ENCODE measurements at places on chromosomes 1 and 21. TPM values are rescaled to one million over a fixed set of nuclear protein-coding genes. Genes with fewer than 3 reads are reported as not detected.

The TNFRSF14 gene
- polyA plus RNA-seq = 19.6 TPM

The NCF2 gene
- polyA plus RNA-seq = 3.4 TPM

The TFF3 gene
- not detected for polyA plus RNA-seq

The CRYBG2 gene
- 4.5 TPM for polyA plus RNA-seq

The NBPF6 gene
- polyA plus RNA-seq = not detected

The ADAMTSL4 gene
- polyA plus RNA-seq = 4.8 TPM

The SPRR3 gene
- 0.09 TPM for polyA plus RNA-seq

The OLFML2B gene
- polyA plus RNA-seq = 0.02 TPM

The SCAF4 gene
- polyA plus RNA-seq = 9.6 TPM

The DCST1 gene
- not detected for polyA plus RNA-seq

The NEK2 gene
- polyA plus RNA-seq = 14.3 TPM

The ANKRD34A gene
- polyA plus RNA-seq = 1.1 TPM

The FAM163A gene
- not detected for polyA plus RNA-seq

The LMO4 gene
- polyA plus RNA-seq = 34.4 TPM

The ILDR2 gene
- 0.02 TPM for polyA plus RNA-seq

The ARTN gene
- 47.1 TPM for polyA plus RNA-seq

The PPFIA4 gene
- polyA plus RNA-seq = 4.7 TPM

The BARHL2 gene
- not detected for polyA plus RNA-seq

The CRYAA gene
- not detected for polyA plus RNA-seq

The VWA5B1 gene
- not detected for polyA plus RNA-seq

The KRTAP19-1 gene
- not detected for polyA plus RNA-seq

The SUSD4 gene
- polyA plus RNA-seq = 5.8 TPM

The LAX1 gene
- 0.01 TPM for polyA plus RNA-seq

The SUMO3 gene
- 89.6 TPM for polyA plus RNA-seq

Measured in mammary epithelial cell (primary cell).